ENCODE measurements at places on chromosomes 3 and 15. TPM values are rescaled to one million over a fixed set of nuclear protein-coding genes. Genes with fewer than 3 reads are reported as not detected.
A peak's percentile ranks its signal among the peaks of the same experiment; 100 is the strongest.

GRCh38 chr15:92682741-92683510, 27.4 kb upstream of the FAM174B start:
- H3K27ac ChIP-seq, result no peak overlapping the region
- no peaks in the 10 kb centered on the region for H3K27me3 ChIP-seq
- no peaks in the 10 kb centered on the region for H3K36me3 ChIP-seq
- H3K4me1 ChIP-seq, result no peaks in the 10 kb centered on the region

GRCh38 chr3:30666572-30667279, 60.3 kb downstream of the TGFBR2 start:
- H3K27ac ChIP-seq, result no peak overlapping the region
- peaks cover 42% of the 10 kb centered on the region for H3K36me3 ChIP-seq
- H3K27me3 ChIP-seq, result no peaks in the 10 kb centered on the region
- H3K4me1 ChIP-seq, result peaks cover 6% of the 10 kb centered on the region

The ZNF80 gene
- total RNA-seq, result not detected

- H3K27me3 ChIP-seq, result no peaks in the 10 kb centered on the region
- DNase-seq, result no peak
- peak overlapping the region; percentile 12 for H3K27ac ChIP-seq
- no peak overlapping the region for H3K4me3 ChIP-seq
- no peaks in the 10 kb centered on the region for H3K36me3 ChIP-seq
Measured at GRCh38 chr3:107208100-107208499, 169.1 kb upstream of the CCDC54 start.

DNA sequence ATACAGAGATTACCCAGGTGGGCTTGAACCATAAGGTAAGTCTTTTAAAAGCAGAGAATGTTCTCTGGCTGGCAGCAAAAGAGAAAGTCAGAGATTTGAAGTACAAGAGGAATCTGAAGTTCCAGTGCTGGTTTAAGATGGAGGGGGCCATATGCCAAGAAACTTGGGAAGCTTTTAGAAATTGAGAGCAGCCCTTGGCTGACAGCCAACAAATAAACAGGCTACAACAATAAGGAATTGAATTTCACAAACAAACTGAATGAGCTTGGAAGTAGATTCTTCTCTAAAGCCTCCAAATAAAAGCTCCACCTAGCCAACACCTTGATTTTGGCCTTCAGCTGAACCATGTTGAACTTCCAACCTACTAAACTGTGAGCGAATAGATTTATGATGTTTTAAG, 85.7 kb downstream of the TRIM42 start:
- H3K4me3 ChIP-seq, result no peak overlapping the region
- H3K4me1 ChIP-seq, result no peaks in the 10 kb centered on the region
- peaks cover 8% of the 10 kb centered on the region for H3K27me3 ChIP-seq
- no peak overlapping the region for H3K27ac ChIP-seq
- H3K36me3 ChIP-seq, result no peaks in the 10 kb centered on the region

The CADPS gene
- 20.8 TPM for total RNA-seq

GRCh38 chr15:41774882-41775417, 666 bp downstream of the MAPKBP1 start:
- peak overlapping the region; percentile 80 for H3K27ac ChIP-seq
- peak overlapping the region; percentile 82 for H3K4me3 ChIP-seq
- peaks cover 11% of the 10 kb centered on the region for H3K4me1 ChIP-seq
- H3K27me3 ChIP-seq, result no peaks in the 10 kb centered on the region

- no peak for DNase-seq
- peaks cover under 1% of the 10 kb centered on the region for H3K27me3 ChIP-seq
- no peaks in the 10 kb centered on the region for H3K36me3 ChIP-seq
- H3K4me3 ChIP-seq, result no peak overlapping the region
Measured at GRCh38 chr3:54132685-54133084, 10.3 kb downstream of the CACNA2D3 start.

DNA sequence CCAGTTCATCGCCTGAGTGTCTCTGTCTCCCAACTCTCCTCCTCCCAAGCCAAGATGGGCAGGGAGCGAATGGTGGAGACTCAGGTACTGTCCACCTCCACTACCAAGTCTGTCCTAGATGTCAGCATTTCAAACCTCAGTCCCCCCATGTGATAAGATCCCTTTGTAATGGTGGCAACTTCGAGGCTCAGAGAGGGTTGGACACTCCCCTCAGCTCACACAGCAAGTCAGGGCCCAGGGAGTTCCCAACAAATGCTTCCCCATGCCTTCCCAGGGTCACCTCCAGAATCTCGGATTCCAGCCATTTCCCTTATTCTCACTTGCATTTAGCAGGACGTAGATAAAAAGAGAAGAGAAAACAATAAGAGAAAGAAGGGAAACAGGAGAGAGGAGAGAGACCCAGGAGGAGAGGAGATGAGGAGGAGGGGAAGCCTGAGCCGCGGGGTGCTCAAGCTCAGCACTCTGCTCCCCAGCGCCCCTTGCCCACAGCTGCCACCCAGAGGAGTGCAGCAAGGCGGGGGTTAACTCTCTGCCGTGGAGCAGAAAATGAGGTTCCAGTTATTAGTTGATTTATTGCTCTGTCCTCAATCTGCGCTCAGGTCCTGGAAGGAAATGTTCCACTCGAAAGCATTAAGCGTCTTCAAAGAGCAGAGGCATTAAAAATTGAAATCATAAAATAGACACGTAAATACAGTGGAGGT, 84.1 kb upstream of the LINGO1 start:
- H3K27me3 ChIP-seq, result no peaks in the 10 kb centered on the region
- no peak overlapping the region for H3K27ac ChIP-seq
- no peak for DNase-seq
- no peaks in the 10 kb centered on the region for H3K4me1 ChIP-seq
- H3K4me3 ChIP-seq, result no peak overlapping the region

- peaks cover 25% of the 10 kb centered on the region for H3K4me1 ChIP-seq
- DNase-seq, result no peak
- H3K36me3 ChIP-seq, result no peaks in the 10 kb centered on the region
- H3K4me3 ChIP-seq, result no peak overlapping the region
Measured at GRCh38 chr3:193972832-193973231, 163.1 kb upstream of the HES1 start.

DNA sequence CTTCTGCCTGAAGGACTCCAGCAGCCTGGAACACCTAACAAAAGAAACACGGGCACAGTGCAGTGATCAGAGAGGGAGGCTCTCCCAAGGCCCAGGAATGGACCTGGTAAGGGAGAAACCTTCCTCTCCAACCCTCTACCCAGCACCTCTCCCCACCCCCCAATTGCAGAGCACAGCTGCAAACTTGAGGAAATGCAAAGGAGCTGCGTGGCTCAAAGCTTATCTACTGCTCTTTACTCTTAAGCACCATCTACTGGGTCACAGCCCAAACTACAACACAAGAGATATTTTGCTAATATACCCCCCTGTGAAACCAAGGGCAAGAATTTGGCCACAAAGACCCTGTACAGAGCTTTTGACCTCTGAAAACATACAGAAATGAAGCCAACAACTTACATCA, 328.3 kb downstream of the OXSM start:
- H3K27ac ChIP-seq, result no peak overlapping the region
- DNase-seq, result peak; percentile 74
- H3K36me3 ChIP-seq, result no peaks in the 10 kb centered on the region
- peaks cover 3% of the 10 kb centered on the region for H3K4me1 ChIP-seq
- H3K4me3 ChIP-seq, result no peak overlapping the region

GRCh38 chr3:72679540-72680198, 168.6 kb downstream of the SHQ1 start:
- DNase-seq, result no peak
- no peaks in the 10 kb centered on the region for H3K4me1 ChIP-seq
- H3K4me3 ChIP-seq, result no peak overlapping the region
- no peaks in the 10 kb centered on the region for H3K36me3 ChIP-seq

The SLC27A2 gene
- 6.8 TPM for total RNA-seq

The FBN1 gene
- 5.5 TPM for total RNA-seq

GRCh38 chr15:38294126-38294525, 41.5 kb downstream of the SPRED1 start:
- no peak overlapping the region for H3K27ac ChIP-seq
- peaks cover 76% of the 10 kb centered on the region for H3K36me3 ChIP-seq
- H3K27me3 ChIP-seq, result no peaks in the 10 kb centered on the region
- no peak for DNase-seq
- H3K4me1 ChIP-seq, result no peaks in the 10 kb centered on the region

The PCSK6 gene
- total RNA-seq, result 9.8 TPM

- no peaks in the 10 kb centered on the region for H3K27me3 ChIP-seq
- H3K36me3 ChIP-seq, result no peaks in the 10 kb centered on the region
- no peak overlapping the region for H3K27ac ChIP-seq
- DNase-seq, result no peak
Measured at GRCh38 chr3:22746221-22746620, 456.9 kb upstream of the UBE2E2 start.

The SEMA4B gene
- total RNA-seq, result 25.1 TPM

The LSAMP gene
- 6.4 TPM for total RNA-seq

The IL16 gene
- 0.19 TPM for total RNA-seq

- H3K27me3 ChIP-seq, result no peaks in the 10 kb centered on the region
- DNase-seq, result no peak
- no peak overlapping the region for H3K27ac ChIP-seq
- H3K36me3 ChIP-seq, result no peaks in the 10 kb centered on the region
- no peaks in the 10 kb centered on the region for H3K4me1 ChIP-seq
- no peak overlapping the region for H3K4me3 ChIP-seq
Measured at GRCh38 chr3:46187876-46188275, 20.2 kb downstream of the CCR1 start.

DNA sequence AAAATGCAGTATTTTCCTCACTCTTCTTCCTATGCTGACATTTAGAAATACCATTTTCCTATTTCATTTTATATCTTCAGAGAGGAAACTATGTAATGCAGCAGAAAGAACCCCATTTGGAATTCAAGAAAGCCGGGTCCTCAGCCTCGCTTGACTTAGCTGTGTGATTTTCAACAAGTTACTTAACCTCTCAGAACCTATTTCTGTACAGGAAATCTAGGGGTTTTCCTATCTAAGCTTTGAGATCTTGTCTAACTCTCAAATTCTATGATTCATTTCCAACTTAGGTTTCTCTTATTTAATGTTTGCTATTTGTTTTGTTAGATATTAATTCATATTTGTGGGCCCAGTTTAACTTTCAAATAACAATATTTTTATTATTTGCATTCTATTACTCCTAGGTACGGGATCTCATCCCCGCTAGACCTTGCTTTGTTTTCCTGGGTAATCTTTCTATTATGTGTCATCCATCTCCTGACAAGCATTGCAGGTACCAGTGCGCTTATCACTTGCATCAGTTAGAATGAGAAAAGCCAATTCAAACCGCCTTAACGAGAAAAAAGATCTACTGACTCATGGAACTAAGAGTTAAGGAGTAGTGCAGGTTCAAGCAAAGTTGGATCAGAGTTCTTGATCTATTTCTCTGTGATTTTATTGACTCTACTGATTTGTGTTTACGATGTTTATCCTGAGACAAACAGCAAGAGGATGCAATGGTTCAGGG, 70.6 kb upstream of the BHLHE40 start:
- H3K36me3 ChIP-seq, result no peaks in the 10 kb centered on the region
- DNase-seq, result no peak
- H3K4me3 ChIP-seq, result no peak overlapping the region
- H3K27me3 ChIP-seq, result no peaks in the 10 kb centered on the region
- no peak overlapping the region for H3K27ac ChIP-seq

DNA sequence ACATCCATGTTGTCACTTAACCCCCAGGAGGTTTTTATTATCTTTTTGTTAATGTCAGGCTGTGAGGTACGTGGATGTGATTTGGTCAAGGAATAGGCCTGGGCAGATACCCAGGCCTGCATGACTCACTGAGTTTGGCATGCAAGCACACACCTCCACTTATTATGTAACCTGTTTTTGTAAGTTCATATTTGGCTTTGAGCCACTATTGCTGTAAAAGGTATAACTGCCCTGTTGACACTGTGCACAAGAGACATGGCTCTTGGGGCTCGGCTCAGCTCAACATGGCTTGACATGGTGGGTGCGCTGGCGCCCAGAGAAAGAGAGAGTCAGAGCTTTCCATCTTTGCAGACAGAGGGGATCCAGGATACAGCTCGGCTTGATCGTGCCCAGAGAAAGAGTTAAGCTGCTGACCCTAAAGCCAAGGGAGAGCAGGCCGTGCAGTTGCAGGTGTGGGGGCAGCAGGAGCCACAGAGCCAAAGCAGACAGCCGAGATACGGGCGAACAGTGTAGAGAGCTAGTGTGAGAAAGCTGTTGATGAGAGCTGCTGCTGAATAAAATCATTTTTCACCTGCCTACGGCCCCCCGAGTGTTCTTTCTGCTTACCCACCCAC, 67.9 kb upstream of the UNC13C start:
- no peaks in the 10 kb centered on the region for H3K36me3 ChIP-seq
- H3K4me1 ChIP-seq, result no peaks in the 10 kb centered on the region
- H3K4me3 ChIP-seq, result no peak overlapping the region
- no peak for DNase-seq

GRCh38 chr15:101338502-101339057, 43.5 kb upstream of the SNRPA1 start:
- no peaks in the 10 kb centered on the region for H3K27me3 ChIP-seq
- H3K27ac ChIP-seq, result no peak overlapping the region
- H3K4me3 ChIP-seq, result no peak overlapping the region
- DNase-seq, result peak; percentile 42

DNA sequence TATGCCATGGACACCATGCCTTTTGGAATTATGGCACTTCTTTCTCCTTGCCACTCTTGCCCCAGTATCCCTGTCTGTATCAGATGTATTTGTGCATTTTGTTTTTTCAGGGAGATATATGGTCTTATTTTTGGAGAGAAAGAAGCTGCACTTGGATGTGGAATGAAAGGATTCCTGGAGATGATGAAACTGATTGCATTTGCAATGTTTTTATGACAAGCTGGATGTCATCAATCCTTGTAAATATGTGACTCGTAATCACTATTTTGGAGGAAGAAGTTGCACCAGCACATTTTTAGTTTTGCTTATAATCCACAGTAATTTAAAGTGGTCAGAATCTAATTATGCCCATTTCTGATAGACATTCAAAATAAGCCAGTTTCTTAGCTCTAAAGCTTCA, 165.0 kb downstream of the NR1D2 start:
- H3K27ac ChIP-seq, result no peak overlapping the region
- H3K27me3 ChIP-seq, result peaks cover 98% of the 10 kb centered on the region
- no peaks in the 10 kb centered on the region for H3K4me1 ChIP-seq

The PRSS50 gene
- 5.2 TPM for total RNA-seq

The PEX11A gene
- total RNA-seq, result 4.0 TPM

GRCh38 chr3:171984883-171985282, 54.5 kb upstream of the FNDC3B start:
- H3K27me3 ChIP-seq, result no peaks in the 10 kb centered on the region
- no peaks in the 10 kb centered on the region for H3K36me3 ChIP-seq
- no peak overlapping the region for H3K27ac ChIP-seq
- no peak overlapping the region for H3K4me3 ChIP-seq

DNA sequence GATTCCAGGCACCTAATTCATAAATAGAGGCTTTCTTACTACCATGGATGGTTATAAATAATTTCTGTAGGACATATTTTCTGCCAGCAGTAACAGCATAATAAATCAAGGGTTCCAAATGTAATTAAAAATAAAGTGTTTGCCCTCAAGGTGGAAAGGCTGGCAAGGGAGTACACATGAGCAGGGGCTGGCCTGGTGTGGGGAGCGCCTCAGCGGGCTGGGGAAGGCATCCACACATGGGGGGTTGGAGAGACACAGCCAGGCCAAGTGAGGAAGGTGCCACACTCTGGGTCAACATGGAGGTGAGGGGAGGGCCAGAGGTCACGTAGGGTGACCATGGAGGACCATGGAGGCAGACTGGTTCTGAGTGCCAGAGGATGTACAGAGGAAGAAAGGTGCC, 65.8 kb upstream of the OCA2 start:
- no peaks in the 10 kb centered on the region for H3K27me3 ChIP-seq
- H3K4me1 ChIP-seq, result no peaks in the 10 kb centered on the region
- no peak overlapping the region for H3K4me3 ChIP-seq
- no peak for DNase-seq
- no peak overlapping the region for H3K27ac ChIP-seq

All from endodermal cell (in vitro differentiated cells).